Ovary (tissue), 10 donors: ENCODE measurements at places on chromosomes 5 and 9. TPM values are rescaled to one million over a fixed set of nuclear protein-coding genes. Genes with fewer than 3 reads are reported as not detected.

Gene ZNF622
- 19.0 TPM for total RNA-seq

- no peak overlapping the region for H3K27ac ChIP-seq
- H3K27me3 ChIP-seq, result no peaks in the 10 kb centered on the region
Observed at GRCh38 chr5:164614707-164615106, 1109.3 kb downstream of the MAT2B start.

- no peak overlapping the region for H3K27ac ChIP-seq
- H3K4me3 ChIP-seq, result no peak overlapping the region
- no peaks in the 10 kb centered on the region for H3K36me3 ChIP-seq
- H3K27me3 ChIP-seq, result no peaks in the 10 kb centered on the region
- DNase-seq, result no peak
Observed at GRCh38 chr5:157236423-157236822, 29.5 kb upstream of the CYFIP2 start.

- peaks cover 12% of the 10 kb centered on the region for H3K27me3 ChIP-seq
- peaks cover 6% of the 10 kb centered on the region for H3K4me1 ChIP-seq
- no peak overlapping the region for H3K27ac ChIP-seq
- peak overlapping the region; percentile 16 for H3K4me3 ChIP-seq
Observed at GRCh38 chr9:130939405-130940026, 469 bp upstream of the FIBCD1 start.

GRCh38 chr5:133367071-133367786, 245.1 kb downstream of the FSTL4 start:
- H3K36me3 ChIP-seq, result no peaks in the 10 kb centered on the region
- H3K4me1 ChIP-seq, result no peaks in the 10 kb centered on the region
- no peak overlapping the region for H3K27ac ChIP-seq
- H3K4me3 ChIP-seq, result no peak overlapping the region
- H3K27me3 ChIP-seq, result no peaks in the 10 kb centered on the region

Gene NRARP
- 2.8 TPM for total RNA-seq

DNA sequence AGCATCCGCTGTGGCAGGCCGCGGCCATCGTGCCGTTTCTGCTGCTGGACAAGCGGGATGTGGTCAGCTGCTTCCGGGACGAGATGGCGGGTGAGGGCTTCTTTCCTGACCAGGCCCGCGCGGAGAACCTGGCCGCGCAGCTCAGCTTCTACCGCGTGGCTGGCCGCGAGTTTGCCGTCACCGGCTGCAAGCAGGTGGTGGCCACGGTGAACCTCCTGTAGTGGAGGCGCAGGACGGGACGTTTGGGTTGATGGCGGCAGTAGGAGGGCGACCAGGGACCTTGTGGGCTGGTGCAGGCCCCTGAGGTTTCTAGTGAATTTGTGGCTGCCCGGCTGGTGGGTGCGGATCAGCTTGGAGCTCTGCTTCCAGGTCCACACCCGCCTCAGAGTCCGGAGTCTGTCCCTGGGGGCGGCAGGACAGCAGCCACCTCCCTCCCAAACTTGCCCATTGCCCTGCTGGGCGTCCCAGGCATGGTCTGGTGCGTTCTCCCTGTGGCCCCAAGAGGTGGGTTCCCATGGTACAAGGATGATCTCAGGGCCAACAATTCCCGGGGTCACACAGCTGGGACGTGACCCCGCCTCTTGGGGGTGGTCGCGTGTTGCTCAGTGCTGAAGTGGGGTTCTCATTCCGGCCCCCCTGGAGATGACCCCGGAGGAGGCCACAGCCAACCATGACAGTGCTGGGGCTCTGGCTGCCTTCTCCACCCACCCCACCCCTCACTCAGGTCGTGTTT, 2.4 kb downstream of the TOR4A start:
- no peaks in the 10 kb centered on the region for H3K27me3 ChIP-seq
- no peak overlapping the region for H3K4me3 ChIP-seq
- H3K36me3 ChIP-seq, result no peaks in the 10 kb centered on the region

- H3K27ac ChIP-seq, result no peak overlapping the region
- H3K4me3 ChIP-seq, result no peak overlapping the region
- H3K36me3 ChIP-seq, result no peaks in the 10 kb centered on the region
- no peaks in the 10 kb centered on the region for H3K4me1 ChIP-seq
- H3K27me3 ChIP-seq, result no peaks in the 10 kb centered on the region
- DNase-seq, result no peak
Observed at GRCh38 chr9:134557331-134557730, 84.3 kb upstream of the COL5A1 start.

Gene TAS2R1
- total RNA-seq, result not detected

GRCh38 chr9:133113163-133113948, 7.7 kb downstream of the RALGDS start:
- no peaks in the 10 kb centered on the region for H3K27me3 ChIP-seq
- DNase-seq, result peak; percentile 58
- no peak overlapping the region for H3K27ac ChIP-seq
- H3K4me3 ChIP-seq, result no peak overlapping the region

GRCh38 chr5:80761176-80761575, 106.4 kb upstream of the DHFR start:
- DNase-seq, result no peak
- H3K27me3 ChIP-seq, result no peaks in the 10 kb centered on the region
- no peaks in the 10 kb centered on the region for H3K4me1 ChIP-seq
- H3K4me3 ChIP-seq, result no peak overlapping the region

- H3K4me1 ChIP-seq, result peaks cover 13% of the 10 kb centered on the region
- DNase-seq, result no peak
- H3K4me3 ChIP-seq, result no peak overlapping the region
- no peaks in the 10 kb centered on the region for H3K27me3 ChIP-seq
Observed at GRCh38 chr5:158462349-158463114, 603.6 kb upstream of the CLINT1 start.

GRCh38 chr5:113183694-113184093, 207.1 kb downstream of the DCP2 start:
- no peak for DNase-seq
- H3K27me3 ChIP-seq, result no peaks in the 10 kb centered on the region
- H3K27ac ChIP-seq, result no peak overlapping the region
- peaks cover 11% of the 10 kb centered on the region for H3K4me1 ChIP-seq

Gene ZMYND19
- 16.5 TPM for total RNA-seq

Gene ASPN
- total RNA-seq, result 1.3 TPM

- peaks cover 7% of the 10 kb centered on the region for H3K4me1 ChIP-seq
- H3K27me3 ChIP-seq, result no peaks in the 10 kb centered on the region
- DNase-seq, result no peak
- H3K4me3 ChIP-seq, result peak overlapping the region; percentile 87
- no peaks in the 10 kb centered on the region for H3K36me3 ChIP-seq
- H3K27ac ChIP-seq, result peak overlapping the region; percentile 82
Observed at GRCh38 chr9:6758248-6758497, 400 bp downstream of the KDM4C start.

Gene GBGT1
- total RNA-seq, result 18.7 TPM
